Iris pigment epithelial cell (primary cell): ENCODE measurements at places on chromosomes 2 and 18.
A peak's percentile ranks its signal among the peaks of the same experiment; 100 is the strongest.

- DNase-seq = peak; percentile 8
Measured at GRCh38 chr2:235936493-235936892, 231.7 kb downstream of the GBX2 start.

DNA sequence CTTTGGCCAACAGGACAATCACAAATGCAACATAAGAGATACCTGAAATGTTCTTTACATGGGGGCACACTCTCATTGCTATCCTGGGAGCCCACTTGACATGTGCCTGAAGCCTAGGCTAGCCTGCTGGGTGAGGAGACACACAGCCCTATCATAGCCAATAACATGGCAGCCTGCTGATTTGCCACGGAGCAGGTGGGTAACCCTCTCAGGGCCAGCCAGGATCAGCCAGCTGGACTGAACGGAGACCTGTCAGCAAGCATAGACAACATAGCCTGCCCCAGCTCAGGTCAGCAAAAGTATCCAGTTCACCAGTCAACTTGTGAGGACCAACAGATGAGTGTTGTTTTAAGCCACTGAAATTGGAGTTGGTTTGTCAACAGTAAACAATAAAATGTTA lies 566.5 kb downstream of the DCDC2C start:
- DNase-seq = no peak

GRCh38 chr2:237931205-237931721 lies 35.6 kb upstream of the UBE2F start:
- DNase-seq = peak; percentile 40

DNA sequence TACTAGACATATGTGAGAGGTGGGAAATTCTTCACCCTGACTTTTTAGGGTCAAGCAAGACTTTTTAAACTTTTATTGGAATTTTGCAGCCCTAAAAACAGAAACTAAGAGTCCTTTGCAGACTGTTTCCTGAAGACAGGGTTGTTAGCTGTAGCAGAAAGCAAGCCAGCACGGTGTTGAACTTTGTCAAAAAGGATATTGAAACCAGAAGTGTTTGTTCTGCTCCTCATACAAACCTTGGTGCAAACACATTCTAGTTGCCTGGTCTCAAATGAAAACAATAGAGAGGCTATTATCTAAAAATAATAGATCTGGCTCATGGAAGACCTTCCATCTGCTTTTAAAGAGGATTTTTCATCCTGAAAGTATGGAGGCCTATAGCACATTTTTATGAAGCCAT lies 65.8 kb upstream of the IGFBP5 start:
- no peak for DNase-seq

DNA sequence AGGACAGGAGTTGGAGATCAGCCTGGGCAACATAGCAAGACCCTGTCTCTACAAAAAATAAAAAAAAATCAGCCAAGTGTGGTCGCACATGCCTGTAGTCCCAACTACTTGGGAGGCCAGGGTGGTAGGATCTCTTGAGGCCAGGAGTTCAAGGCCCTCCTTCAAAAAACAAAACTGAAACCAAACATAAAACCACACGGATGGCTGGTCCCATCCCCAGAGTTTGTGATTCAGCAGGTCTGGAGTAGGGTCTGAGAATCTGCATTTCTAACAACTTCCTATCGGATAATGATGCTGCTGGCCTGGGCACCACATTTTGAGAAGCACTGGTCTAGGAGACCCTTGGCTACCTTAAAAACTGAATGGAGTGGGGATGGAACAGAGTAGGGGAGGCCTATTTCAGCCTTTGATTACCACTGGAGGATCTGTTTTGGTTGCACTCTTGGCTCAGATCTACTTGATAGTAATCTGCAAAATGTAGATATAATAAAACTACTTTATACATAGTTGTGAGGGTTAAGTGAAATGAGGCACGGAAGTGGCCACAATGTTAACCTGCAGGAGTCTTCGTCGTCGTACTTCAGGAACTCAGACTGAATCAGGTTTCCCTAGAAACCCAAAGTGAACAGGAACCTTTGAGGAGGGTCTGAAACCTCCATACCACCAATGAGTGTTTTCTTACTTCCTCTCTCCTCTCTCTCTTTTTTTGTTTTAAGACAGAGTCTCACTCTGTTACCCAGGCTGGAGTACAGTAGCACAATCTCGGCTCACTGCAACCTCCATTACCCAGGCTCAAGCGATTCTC lies 25.5 kb upstream of the NFE2L2 start:
- no peak for DNase-seq

GRCh38 chr2:218648787-218649100 lies 10.7 kb downstream of the ZNF142 start:
- no peak for DNase-seq

DNA sequence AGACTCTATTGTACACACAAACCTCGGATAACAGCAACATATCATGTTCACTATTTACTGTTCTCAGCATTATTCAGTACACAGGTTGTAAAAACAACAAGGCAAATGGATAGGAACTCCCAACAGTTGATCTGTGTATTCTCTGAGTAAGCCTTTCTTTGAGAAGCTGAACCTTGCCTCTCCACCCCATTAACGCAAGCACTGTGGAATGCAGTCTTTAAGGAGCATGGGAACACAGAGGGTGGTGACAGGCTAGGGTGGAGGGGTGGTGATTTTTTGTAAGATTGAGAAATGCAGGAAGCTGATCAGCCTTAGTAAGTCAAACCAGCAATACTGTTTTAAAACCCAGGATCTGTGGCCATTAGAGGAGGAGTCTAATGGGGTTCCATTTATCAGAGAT lies 19.6 kb upstream of the SERPINB11 start:
- DNase-seq = peak; percentile 60

- DNase-seq = no peak
Measured at GRCh38 chr2:46375566-46376125, 78.4 kb downstream of the EPAS1 start.

DNA sequence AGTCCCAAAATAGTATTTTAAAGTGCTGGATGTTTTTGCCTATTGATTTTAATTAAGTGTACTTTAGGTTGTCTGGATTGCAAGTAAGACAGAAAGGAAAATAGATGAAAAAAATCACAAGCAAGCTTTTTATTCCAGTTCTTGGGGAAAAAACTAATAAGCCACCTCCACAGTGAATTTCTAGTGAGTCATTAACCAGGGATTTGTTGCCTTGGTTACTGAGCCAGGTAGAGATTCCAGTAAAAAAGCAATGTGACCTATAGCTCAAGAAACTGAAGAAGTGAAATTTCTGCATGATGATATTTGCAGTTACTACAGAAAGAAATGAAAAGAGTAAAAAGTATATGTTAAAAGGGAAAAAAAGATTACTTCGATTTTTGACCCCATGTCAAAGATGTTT lies 160.6 kb downstream of the METTL4 start:
- peak; percentile 80 for DNase-seq

DNA sequence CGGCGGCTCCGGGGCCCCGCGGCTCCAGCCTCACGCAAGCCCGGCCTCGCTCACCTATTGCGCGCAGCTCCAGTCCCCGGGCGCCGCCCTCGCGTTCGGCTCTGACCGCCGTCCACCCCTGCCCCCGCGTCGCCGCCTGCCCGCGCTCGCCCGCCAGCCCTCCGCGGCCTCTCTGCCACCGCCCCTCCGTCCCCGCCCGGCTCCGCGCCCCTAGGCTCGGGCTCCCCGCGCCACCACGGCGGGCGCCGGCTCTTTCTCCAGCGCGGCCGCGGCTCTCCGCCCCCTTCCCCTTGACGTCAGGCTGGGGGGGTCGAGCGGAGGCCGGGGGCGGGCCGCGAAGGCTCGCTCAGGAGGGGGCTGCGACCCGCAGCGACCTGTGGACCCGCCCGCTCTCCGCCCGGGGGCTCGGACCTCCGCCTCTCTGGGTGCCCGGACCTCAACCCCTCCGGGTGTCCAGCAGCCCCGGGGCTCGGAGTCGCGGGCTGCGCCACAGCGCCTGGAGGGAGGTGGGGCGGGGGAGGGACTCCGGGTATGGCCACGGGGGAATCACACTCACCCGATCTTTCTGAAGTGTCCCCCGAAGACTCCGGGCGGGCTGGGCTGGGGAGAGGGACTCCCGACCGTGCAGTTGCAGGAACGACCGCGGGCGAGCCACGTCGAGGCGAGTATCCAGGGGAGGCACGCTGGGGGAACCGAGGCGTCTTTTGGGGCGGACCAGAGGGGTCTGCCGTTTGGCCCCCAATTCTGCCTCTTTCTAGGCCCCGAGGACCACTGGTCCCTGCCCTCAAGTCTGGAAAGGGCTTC lies at the start of gene SEMA4C:
Gene SEMA4C (minus strand): TSS at position 259 of the 804 bp plus-strand sequence. CDS start 2,194 bp downstream, outside the sequence.
- peak; percentile 55 for DNase-seq

DNA sequence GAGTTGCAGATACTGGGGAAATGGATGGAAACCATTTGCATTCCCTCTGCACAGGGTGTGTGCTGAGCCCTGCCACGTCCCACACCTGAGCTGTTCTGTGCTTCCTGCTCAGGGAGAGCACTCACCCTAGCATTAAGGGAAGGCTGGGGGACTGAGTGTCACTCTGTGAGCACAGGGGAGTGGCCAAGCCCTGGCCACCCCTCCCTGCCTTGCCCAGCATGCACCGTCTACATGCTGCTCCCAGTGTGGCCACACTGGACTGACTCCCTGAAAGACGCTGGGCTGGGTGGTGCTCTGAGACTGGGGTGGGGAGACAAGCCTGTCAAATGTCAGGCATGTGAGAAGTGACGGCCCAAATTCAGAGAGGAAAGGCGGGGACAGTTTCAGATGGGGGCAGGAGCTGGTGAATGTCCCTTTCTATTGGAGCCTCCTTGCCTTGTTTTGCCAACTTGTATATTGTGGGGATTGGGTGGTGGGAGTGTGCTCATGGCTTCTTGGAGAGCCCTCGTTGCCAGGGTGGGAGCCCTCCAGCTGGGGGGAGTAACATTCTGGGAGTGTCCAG lies 298.4 kb upstream of the HS6ST1 start:
- no peak for DNase-seq

DNA sequence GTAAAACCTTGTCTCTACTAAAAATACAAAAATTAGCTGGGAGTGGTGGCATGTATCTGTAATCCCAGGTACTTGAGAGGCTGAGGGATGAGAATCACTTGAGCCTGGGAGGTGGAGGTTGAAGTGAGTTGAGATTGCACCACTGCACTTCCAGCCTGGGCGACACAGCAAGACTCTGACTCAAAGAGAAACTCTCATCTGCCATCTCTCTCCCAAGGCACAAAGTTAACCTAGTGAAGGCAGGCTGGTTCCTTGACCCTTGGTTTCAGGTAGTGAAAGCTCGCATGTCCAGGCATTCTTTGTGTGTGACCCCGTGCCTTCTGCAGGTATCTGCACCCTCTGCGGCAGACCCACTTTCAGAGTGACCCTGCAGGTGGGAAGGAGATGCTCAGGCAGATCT lies 100.0 kb downstream of the WDSUB1 start:
- no peak for DNase-seq

DNA sequence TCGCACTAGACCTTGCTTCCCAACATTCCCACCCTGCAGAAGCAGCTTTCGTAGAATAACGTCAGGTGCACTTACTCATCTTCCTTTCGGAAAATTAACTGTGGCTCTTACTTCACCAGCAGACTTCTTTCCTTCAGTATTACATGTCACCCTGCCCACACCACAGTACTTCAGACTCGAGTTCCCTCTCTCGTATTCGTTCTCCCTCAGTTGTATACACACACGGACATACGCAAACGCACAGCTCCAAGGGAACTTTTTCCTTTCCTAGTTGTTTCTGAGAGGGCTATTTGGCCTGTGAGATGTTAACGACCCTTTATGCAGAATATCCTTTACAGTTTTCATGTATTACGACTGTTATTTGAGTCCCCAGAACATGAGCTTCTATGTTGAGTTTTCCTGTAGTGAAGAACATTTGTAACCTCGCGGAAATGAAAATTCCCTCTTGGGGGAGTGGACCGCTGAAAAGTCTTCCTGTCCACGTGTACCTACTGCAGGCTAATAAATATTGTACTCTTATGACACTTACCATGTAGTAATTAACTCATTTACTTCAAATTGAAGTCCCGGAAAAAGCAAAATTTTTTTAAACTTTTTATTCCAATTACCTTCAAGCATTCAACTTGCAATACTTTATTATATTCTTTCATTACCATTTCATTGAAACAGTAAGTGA lies 908 bp downstream of the ERLEC1 start:
- peak; percentile 56 for DNase-seq

- no peak for DNase-seq
Measured at GRCh38 chr2:145757503-145758246, 1237.8 kb upstream of the ZEB2 start.

DNA sequence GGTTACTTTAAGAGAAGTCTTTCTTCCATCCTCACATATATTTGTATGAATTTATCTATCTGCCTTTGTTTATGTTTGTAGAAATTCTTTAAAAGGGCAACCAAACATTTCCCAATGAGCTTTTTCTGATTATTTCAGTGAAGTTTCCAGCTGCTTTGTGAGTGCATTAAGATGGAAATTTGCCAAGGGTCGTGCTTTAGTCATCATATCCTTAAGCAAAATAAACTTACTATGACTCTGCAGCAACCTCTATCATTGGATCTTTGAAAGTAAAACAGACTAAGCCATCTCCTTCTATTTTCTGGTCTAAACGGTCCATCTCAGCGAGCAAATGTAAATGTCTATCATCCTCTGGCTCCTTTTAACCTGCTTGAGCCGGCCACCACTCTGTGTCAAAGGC lies 489.3 kb downstream of the SOX11 start:
- DNase-seq = peak; percentile 94

DNA sequence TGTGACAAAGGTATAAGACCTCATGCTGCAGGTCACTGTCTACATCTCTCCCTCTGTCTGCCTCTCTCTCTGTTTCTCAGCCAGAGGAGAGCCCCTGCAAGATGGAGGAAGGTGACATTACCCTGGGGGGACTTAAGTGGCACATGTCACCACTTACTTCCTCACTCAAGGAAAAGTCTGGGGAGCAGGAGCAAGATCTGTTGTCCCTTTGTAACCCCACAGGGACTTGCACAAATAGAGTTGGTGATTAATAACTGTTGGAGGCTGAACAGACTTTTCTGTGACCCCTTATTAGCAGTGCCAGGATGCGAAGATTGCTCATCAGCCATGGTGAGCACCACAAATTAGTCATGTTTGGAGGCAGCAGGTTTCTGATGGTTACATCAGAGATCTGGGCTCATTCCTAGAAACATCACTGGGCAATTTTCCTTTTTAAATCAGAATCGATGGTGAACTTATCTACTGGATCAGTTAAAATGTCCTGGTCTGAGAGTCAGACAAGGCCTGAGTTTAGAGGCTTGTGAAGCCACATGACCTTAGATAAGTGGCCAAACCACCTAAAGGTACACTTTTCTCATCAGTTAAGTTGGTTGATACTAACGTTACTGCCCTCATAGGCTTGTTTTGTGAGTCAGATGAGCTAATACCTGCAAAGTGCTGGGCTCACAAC lies 81.2 kb upstream of the LTBP1 start:
- peak; percentile 95 for DNase-seq

- DNase-seq = no peak
Measured at GRCh38 chr2:59398081-59398480, 1155.4 kb downstream of the BCL11A start.

GRCh38 chr18:23229472-23229871 lies 94.2 kb downstream of the CABLES1 start:
- DNase-seq = peak; percentile 32
